Fibroblast of mammary gland (primary cell): ENCODE measurements at places on chromosomes 4 and X.
A peak's percentile ranks its signal among the peaks of the same experiment; 100 is the strongest.

- DNase-seq = no peak
Measured at GRCh38 chrX:125203365-125203736, 116.3 kb upstream of the TEX13C start.

DNA sequence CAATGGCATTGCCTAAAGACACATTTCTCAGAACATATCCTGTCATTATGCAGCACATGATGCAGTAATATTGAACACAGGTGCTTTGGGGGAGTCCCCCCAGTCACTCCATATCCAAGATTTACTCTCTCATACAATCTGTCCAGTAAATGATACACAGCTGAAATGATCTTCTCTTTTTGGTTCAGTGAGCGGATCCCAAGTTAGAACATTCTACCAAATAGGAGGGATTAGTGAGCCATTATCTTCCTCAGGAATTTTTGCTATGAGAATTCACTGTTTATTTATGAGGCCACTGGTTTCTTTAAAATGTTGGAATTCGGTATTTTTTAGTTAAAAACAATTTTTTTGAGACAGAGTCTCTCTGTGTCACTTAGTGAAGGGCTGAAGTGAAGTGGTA, 96.5 kb downstream of the TRAPPC11 start:
- DNase-seq = no peak

GRCh38 chr4:41528512-41529205, 9.3 kb upstream of the LIMCH1 start:
- DNase-seq = no peak

- DNase-seq = peak; percentile 16
Measured at GRCh38 chr4:183905593-183906488, 734 bp downstream of the STOX2 start.

- peak; percentile 21 for DNase-seq
Measured at GRCh38 chr4:85946821-85947220, 413.0 kb downstream of the MAPK10 start.

GRCh38 chrX:72620550-72621145, 48.0 kb upstream of the HDAC8 start:
- peak; percentile 95 for DNase-seq

- no peak for DNase-seq
Measured at GRCh38 chr4:185728893-185729292, 83.1 kb downstream of the SORBS2 start.

GRCh38 chrX:150159537-150159936, 203.6 kb upstream of the MAMLD1 start:
- DNase-seq = peak; percentile 23

DNA sequence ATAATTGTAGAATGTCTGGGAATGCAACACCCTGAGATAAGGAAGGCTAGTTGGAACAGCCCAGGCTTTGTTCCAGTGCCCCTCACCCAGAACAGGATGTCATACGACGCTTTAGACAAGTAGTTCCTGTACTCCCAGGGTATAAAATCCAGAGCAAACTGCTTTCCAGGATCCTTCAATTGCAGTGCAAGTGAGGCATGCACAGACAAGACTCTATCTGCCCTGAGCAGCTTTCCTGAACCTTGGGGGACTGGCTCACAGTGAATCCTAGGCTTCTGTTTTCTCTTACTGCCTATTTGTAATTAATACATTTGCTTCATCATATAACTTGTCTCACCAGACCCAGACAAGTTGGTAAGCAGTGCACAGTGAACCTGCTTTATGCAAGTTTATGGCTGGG, 48.4 kb upstream of the IL9R start:
- no peak for DNase-seq

GRCh38 chr4:118905566-118905965, 16.9 kb downstream of the SYNPO2 start:
- no peak for DNase-seq

GRCh38 chrX:82692991-82693390, 815.1 kb upstream of the POU3F4 start:
- DNase-seq = no peak

DNA sequence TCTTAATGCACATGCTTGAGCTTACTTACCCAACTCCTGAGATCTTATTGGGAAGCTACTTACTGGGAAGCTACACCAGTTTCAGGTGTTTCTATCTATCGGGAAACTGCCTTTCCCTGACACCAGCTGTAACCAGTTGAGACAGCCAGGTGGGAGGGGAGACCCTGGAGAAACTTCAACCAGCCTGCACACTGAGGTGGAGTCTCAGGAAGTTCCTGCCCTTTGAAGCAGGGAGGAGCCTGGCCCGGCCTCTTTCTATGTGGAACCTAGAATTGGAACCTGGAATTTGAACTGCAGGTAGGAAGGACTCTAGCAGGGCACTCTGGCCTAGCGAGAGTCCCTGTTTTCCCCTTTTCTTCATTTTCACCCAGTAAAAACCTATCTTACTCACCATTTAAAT, 425.8 kb upstream of the PABPC4L start:
- no peak for DNase-seq

GRCh38 chr4:74120086-74120485, 21.1 kb upstream of the CXCL2 start:
- peak; percentile 68 for DNase-seq

DNA sequence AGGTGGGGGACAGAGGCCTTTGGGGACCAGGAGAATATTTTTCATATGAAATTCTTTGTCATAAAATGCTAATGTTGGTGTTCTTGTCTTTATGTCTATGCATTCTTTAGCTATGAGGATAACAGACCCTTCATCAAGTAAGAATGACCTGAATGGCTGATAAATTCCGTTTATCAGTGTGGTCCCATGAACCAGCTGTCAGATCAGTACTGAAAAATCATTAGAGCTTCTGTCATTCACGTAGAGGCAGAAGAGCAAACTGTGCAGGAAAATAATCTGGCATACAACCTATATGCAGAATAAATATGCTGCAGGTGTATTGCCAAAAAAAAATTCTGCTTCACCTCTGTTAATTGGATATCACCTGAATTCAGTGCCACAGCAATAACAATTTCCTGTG, 828.6 kb downstream of the ADGRL3 start:
- DNase-seq = no peak

GRCh38 chr4:107120661-107121060, 84.5 kb upstream of the DKK2 start:
- peak; percentile 10 for DNase-seq

DNA sequence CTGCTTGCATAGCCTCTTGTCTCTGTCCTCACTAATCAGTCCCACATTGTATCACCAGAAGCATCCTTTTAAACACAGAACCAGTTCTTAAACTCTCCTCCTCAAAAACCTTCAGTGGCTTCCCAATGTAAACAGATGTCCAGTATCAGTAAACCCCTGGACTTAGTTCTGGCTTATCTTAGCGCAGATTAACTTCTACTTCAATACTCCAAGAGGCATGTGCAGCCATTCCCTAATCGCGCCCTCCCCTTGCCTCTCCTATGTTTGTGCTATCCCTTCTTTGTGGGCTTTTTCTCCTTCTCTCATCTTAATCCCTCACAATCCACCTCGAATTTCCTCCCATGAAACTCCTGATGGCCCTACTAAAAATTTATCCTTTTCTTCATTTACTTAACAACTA, 193.8 kb downstream of the FBXO8 start:
- no peak for DNase-seq

DNA sequence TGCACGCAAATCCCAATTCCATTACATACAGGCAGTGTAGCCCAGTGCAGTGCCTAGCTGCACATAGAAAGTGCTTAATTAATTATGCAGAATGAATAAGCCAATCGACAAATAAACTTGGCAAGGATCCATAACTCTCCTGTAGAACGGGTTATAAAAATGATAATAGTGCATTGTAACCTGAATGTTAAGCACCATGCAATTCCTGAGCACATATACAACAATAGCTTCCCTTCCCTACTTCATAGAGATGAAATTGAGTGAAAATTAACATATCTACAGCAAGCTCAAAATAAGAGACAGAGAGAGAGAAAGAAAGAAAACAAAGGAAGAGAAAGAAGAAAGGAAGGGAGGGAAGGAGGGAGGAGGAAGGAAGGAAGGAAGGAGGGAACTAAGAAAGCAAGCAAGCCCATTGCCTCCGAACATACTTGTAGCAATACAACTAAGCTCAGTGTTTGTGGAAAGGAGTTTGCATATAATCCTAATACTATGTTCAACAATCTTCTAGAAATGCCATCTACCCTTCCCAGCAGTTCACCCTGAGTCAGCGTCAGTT, 1074.0 kb upstream of the LCORL start:
- no peak for DNase-seq

DNA sequence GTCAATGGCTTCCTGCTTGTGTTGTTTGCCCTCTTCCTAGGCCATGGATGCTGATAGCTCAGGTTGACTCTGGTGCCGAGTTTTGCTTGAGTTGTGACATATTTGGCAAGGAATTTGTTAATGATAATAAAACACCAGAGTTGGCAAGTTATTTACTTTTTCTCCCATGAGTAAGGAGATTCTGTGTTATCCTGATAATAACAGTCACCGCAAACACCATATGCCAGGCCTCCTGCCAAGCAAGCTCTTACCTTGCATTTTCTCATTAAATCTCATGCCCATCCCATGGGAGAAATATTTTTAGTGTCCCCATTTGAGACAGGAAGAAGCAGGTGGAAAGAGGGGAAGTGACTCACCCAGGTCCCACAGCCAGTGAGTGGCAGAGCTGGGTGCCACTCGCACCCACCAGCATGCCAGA, 67.4 kb upstream of the CLCN4 start:
- no peak for DNase-seq

- no peak for DNase-seq
Measured at GRCh38 chr4:41129128-41129754, 85.1 kb downstream of the APBB2 start.

GRCh38 chrX:133151336-133151735, 54.4 kb upstream of the USP26 start:
- no peak for DNase-seq

DNA sequence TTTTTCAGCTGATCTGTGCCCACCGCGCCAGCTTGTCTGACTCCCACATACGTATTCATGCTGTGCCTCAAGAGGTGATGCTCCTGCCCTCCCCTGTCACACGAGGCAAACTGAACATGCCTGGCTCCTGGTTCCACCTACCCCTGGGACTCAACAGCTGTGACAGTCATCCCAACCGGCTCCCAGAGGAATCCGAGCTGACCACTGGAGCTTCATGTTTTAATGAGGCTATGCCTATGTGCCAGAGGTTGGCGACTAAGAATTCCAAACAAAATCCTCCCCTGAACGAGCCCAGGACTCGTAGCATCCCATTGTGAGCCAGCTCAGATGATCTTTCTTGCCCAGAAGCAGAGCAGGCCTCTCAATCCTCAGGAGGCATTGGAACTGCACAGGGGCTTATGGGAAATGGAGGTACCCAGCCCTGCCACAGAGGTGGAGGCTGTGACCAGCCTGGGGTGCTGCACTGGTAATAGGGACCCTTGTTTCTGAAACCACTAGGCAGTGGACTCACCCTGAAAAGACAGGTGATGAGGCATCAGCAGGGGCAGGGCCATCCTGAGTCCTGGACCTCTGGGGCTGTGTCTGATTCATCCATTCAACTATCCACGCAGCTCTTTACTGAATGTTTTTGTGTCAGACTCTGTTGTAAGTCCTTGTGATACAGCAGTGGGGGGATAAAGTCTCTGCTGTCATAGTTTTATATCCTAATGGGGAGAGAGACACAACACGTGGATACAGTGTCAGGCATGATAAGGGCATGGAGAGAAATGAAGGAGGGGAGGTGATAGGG, 325.0 kb downstream of the EVC2 start:
- DNase-seq = no peak

GRCh38 chr4:74157154-74157553, 764 bp upstream of the MTHFD2L start:
- peak; percentile 70 for DNase-seq

- no peak for DNase-seq
Measured at GRCh38 chr4:48058617-48059530, 42.3 kb downstream of the NIPAL1 start.

DNA sequence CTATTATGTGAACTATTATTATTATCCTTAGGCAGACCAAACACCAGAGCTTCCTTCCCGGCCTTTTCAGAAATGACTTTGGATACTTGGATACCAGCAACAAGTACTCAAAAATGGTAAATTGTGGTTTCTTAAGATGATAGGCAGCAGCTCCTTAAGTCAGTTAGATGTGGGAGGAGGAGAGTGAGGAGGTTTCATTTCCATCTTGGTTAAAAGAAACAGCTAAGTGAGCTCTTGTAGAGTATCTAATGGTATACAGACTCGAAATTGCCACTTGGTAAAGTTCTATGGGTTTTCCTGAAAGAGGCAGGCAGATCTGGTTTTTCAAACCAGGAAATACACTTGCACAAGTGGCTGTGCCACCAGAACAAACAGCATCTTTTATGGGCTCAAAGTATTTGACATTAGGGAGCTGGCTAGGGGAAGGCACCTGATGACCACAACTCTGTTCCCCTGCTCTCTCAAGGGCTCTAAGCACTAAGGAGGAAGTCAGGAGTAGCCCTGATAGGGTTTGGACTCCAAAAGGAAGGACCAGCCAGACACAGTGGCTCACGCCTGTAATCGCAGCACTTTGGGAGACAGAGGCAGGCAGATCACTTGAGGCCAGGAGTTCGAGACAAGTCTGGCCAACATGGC, 130.9 kb downstream of the TMEM164 start:
- no peak for DNase-seq

DNA sequence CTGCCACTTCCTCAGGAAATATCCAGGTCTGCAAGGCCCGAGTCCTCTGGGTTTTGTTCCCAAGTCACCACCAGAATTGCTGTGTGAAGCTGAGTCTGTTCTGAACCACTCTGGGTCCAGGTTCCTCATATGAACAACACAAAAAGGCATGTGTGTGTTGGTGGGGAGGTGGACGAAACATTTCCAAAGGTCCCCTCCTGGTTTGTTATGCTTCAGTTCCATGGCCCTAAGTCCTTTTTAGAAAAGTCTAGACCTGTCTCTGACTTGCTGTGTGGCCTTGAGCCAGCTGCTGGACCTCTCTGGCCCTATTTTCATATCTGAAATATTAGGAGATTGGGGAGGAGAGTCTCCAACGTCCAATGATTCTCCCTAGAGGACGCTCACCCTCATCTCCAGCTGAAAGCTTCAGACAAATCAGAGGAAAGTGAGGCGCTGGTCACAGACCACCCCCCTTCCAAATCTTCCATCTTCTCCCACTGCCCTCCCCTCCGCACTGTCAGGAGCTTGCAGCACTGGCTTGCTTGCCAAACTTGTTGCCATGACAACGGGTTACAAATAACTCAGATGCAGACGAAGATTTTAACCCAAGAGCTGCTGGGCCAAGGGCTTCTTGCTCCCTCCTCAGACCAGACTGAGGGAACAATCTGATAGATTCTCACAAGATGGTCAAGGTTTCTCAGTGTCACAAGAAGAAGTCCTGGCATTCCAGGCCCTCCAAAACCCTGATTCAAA, 64.5 kb downstream of the SMC1A start:
- DNase-seq = peak; percentile 49

GRCh38 chrX:38105216-38105725, 98.9 kb downstream of the SYTL5 start:
- DNase-seq = no peak

- no peak for DNase-seq
Measured at GRCh38 chr4:71303287-71303686, 35.5 kb upstream of the SLC4A4 start.

- DNase-seq = peak; percentile 38
Measured at GRCh38 chrX:7263961-7264360, 116.0 kb upstream of the PUDP start.

DNA sequence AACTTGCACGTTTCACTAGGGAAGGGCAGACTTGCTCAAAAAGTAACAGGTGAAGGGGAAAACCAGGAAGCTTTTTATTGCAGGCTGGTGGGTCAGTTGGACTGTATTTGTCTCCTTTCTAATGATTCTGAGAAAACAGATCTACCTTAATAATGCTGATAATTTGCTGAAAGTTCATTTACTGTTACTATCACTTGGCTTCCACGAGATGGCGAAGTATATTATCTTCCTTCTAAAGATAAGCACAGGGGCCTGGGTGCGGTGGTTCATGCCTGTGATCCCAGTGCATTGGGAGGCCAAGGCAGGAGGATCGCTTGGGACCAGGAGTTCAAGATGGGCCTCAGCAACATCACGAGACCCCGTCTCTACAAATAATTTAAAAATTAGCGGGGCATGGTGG, 16.4 kb downstream of the CCKAR start:
- no peak for DNase-seq
